ENCODE measurements at places on chromosomes 1 and 21.

DNA sequence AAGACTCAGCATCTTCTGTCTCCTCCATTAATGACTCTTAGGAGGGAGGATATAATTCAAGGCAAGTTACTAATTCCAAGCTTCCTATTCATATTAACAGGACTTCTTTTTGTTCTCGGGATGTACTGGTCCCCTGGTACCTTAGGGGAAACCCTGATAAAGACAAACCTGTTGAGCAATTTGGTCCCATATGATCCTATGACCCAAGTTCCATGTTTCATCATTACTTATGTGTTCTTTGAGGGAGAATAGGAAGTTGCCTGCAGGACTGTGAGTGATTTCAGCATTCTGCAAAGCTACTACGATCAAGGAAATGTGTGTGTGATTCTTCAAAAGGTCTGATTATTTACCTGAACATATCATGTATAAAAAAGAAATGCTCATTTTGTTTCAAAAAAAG, 5.8 kb upstream of the FMO3 start:
- no peak for DNase-seq

DNA sequence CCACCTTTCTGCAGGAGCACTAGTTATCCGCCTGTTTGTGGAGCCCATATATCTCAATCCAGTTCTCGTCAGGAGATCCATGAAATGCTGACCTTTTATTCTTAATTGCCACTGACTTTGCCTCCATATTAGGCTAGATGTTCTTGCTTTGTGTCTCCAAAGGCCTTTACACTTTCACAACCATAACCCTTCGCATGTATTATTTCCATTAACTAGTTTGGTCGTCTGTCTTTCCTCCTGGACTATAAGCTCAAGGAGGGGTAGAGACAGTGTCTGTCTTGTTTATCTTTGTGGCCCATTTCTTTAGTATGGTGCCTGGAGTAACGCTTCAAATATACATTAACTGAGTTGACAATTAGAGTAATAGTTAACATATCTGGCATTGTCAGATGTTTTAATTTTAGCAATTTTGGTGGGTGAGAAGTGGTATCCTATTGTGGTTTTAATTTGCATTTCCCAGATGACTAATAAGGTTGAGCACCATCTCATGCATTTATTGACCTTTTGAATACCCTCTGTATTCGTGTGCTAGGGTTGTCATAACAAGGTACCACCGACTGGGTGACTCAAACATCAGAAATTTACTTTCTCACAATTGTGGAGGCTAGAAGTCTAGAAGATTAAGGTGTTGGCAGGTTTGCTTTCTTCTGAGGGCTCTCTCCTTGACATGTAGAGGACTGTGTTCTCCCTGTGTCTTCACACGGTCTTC, 21.7 kb upstream of the IL12RB2 start:
- no peak for DNase-seq

- DNase-seq, result no peak
These were observed 8.0 kb upstream of the TMEM52 start for GRCh38 chr1:1926886-1927660.

GRCh38 chr1:118961156-118961555, 27.0 kb downstream of the TBX15 start:
- no peak for DNase-seq
